ENCODE measurements at places on chromosomes 3 and 15.

- no peak for DNase-seq
These were observed 75.5 kb downstream of the AKAP13 start for GRCh38 chr15:85455891-85456290.

- peak; percentile 44 for DNase-seq
These were observed 691 bp downstream of the MAP2K1 start for GRCh38 chr15:66387163-66388042.

DNA sequence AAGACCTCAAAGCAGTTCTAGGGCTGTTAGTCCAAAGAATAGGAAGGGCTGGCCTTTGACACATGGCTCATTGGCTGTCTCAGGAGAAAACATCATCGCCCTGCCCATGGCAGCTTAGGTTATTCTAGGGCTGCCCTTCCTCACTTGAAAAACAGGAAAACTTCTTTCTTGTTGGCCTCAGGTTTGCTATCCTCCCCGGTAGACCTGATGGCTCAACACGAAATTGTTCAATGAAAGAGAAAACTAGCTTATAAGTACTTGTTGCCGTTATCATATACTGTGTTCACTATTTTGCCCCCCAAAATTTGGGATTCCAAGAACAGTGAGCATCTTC is 602 bp upstream of the SLTM start:
- no peak for DNase-seq

DNA sequence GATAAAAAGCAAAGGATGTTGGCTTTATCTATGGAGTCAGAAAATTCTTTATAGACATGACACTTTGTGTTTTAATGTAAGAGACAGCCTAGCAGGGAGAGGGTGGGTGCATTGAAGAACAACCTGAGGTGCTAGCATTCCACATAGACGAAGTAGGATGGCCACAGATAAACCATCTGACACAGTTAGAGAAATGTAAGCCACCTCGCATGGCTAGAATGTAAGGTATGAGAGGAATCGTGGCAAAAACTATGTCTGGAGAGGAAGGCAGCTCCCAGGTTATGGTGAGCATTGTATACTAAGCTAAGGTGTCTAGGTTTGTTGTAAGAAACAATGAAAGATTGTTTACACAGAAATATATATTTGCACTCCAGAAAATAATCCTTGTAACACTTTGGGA is 194.0 kb upstream of the SLITRK3 start:
- DNase-seq = no peak

DNA sequence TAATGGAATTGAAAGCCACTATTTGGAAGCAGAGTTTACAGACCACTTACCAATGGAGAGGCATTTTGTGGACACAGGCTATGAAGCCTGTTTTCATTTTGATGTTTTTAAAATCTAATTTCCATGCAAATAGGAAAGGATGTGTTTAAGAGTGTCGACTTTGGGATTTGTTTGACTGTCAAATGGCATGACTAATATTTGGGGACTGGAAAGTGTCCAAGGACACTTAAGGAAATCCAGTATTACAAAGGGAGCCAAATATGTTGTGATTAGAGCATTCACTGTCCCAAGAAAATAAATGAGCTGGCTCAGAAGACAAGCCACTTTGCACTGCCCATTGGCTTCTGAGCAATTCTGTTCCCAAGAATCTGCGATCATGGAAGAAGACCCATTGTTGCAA is 34.0 kb upstream of the SLC6A11 start:
- DNase-seq = no peak

All from endothelial cell (in vitro differentiated cells).